ENCODE measurements at places on chromosomes 4 and X. TPM values are rescaled to one million over a fixed set of nuclear protein-coding genes. Genes with fewer than 3 reads are reported as not detected.

The CYBB gene
- total RNA-seq, result 3.6 TPM

The NDNF gene
- total RNA-seq, result 0.52 TPM

The HSPA4L gene
- 3.6 TPM for total RNA-seq

The PLXNA3 gene
- total RNA-seq, result 7.3 TPM

The HHIP gene
- 14.3 TPM for total RNA-seq

The ADH1A gene
- not detected for total RNA-seq

The HSFX1 gene
- 4.3 TPM for total RNA-seq

The BEX1 gene
- 41.5 TPM for total RNA-seq

The KDR gene
- total RNA-seq, result 12.9 TPM

GRCh38 chr4:188439641-188440311, 300.5 kb downstream of the TRIML1 start:
- no peaks in the 10 kb centered on the region for H3K4me1 ChIP-seq
- peak; percentile 56 for DNase-seq
- no peak overlapping the region for H3K27ac ChIP-seq
- H3K4me3 ChIP-seq, result no peak overlapping the region

- H3K27me3 ChIP-seq, result no peaks in the 10 kb centered on the region
- H3K36me3 ChIP-seq, result peaks cover 26% of the 10 kb centered on the region
- H3K4me1 ChIP-seq, result peaks cover 4% of the 10 kb centered on the region
- H3K27ac ChIP-seq, result no peak overlapping the region
These were observed 19.3 kb upstream of the ADD1 start for GRCh38 chr4:2824329-2824835.

GRCh38 chr4:7239101-7239820, 46.9 kb downstream of the SORCS2 start:
- H3K36me3 ChIP-seq, result no peaks in the 10 kb centered on the region
- H3K27me3 ChIP-seq, result no peaks in the 10 kb centered on the region
- H3K27ac ChIP-seq, result no peak overlapping the region
- no peak for DNase-seq

DNA sequence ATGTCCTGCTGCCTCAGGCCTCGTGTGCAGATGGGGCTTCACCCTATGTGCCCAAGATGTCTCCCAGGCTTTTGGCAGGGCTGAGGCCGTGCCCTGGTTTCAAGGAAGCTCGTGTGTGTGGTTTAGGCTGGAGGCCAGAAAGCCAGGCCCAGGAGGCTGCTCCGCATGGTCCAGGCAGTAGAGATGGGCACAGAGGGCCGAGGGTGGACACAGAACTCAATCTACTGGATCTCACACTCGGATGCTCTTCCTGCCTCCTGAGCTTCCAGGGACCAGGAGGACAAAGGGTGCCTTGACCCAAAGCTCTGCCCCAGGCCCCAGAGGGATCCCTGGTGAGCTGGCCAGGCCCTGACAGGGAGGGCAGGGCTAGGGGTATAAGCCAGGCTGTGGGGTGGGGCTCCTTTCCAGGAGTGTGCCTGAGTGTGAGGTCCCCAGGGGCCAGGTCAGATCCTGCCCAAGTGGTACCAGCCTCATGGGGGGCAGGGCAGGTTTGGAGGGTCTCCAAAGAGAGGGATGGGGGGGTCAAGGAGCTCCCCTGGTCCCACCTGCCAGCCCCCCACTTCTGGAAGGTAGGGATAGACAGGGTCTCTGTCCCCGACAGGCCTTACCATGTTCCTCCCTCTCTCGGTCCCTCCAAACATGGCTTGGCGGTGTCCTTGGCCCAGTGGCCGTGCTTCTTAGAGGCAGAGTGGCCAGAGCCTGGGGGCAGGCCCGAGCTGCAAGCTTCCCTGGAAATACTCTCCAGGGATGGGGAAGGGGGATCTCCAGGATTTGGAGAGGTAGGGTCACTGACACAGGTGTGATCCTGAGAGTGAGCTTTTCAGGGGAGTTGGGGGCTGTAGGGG, 23.8 kb downstream of the HTRA3 start:
- H3K4me1 ChIP-seq, result no peaks in the 10 kb centered on the region
- no peak for DNase-seq
- no peak overlapping the region for H3K27ac ChIP-seq
- no peaks in the 10 kb centered on the region for H3K36me3 ChIP-seq
- H3K27me3 ChIP-seq, result no peaks in the 10 kb centered on the region

DNA sequence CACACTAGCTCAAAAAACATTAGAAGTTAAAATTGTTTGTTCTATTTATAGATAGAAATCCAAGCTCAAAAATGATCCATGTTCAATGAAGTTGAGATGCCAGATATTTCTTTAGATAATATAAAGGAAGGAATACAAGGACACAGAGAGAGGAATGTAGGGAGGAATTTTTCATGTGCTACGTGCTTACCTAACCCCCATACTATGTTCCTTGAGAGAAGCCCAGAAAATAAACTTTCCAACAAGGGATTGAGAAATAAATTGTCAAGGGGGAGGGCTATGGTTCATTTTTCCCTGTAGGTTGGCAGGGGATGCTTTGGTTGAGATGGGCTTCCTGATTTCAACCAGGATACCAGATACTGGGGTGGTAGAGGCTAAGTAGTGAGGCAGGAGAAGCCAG, 15.6 kb upstream of the ADH5 start:
- DNase-seq, result no peak
- no peak overlapping the region for H3K27ac ChIP-seq
- no peaks in the 10 kb centered on the region for H3K36me3 ChIP-seq
- H3K27me3 ChIP-seq, result no peaks in the 10 kb centered on the region
- H3K4me1 ChIP-seq, result peaks cover 4% of the 10 kb centered on the region

DNA sequence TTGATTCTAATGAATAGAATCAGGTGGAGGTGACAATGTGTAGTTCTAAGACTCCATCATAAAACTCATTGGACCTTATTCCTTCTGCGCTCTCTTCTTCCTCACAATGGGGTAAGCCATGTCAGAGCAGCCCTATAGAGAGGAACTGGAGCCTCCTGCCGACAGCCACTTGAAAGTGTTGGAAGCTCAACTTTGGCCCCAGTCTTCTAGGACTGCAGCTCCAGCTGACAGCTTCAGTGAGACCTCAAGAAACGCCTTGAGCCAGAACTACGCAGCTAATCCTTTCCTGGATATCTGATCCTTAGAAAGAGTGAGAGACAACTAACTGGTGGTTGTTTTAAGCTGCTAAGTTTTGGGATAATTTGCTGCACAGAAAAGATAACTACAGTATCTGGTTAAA, 22.1 kb upstream of the ADH7 start:
- no peaks in the 10 kb centered on the region for H3K27me3 ChIP-seq
- H3K36me3 ChIP-seq, result no peaks in the 10 kb centered on the region
- no peaks in the 10 kb centered on the region for H3K4me1 ChIP-seq

DNA sequence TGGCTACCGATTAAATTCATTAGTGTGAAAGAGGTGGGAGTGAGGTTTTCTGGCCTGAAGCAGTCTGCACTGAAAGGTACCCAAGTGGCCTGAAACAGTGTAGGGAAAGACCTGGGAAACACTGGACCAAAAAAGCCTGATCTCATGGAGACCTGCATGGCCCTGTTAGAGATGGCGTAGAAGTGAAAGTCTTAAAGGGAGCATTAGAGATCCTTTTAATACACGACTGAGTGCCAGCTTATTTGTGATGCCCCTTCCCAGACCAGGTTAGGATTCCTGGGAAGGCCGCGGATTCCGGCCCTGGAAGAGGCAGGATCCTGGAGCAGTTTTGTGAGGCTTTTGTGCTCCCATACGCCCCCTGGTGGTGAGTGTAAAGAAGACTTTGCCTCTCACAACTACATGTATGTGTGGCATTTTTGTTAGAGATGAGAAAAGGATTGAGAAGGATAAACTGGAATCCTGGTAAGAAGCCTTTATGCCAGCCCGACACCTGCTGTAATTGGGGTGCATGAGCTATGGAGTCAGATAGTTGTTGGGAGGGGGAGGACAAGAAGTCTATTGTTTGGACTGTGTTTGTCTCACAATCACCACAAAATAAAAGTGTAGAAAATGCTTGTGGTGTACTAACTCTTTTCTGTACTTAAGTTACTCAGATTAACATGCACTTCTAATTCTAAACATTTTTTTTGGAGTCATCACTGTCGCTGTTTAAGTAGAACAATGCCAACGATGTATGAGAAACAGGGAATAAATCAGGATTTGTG, 54.0 kb downstream of the JADE1 start:
- H3K27me3 ChIP-seq, result no peaks in the 10 kb centered on the region
- peaks cover 24% of the 10 kb centered on the region for H3K36me3 ChIP-seq
- H3K4me1 ChIP-seq, result peaks cover 24% of the 10 kb centered on the region
- peak; percentile 84 for DNase-seq
- H3K27ac ChIP-seq, result peak overlapping the region; percentile 3

DNA sequence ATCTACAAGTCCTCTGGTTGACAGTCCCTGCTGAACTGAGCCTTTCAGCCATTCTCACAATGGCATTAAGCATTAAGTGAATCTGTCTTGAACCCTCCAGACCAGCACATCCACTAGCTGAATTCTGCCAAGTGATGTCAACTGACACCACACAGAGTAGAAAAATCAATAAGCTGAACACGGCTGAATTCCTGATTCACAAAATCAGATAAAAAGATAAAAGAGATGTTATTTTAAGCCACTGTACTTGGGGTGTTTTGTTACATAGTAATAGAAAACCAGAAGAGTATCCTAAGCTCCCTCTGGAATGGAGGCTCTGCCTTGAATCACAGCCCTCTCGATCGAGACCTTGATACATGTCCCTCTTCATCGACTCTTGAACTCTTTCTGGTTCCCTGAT, 336.5 kb downstream of the DMD start:
- no peaks in the 10 kb centered on the region for H3K36me3 ChIP-seq
- no peaks in the 10 kb centered on the region for H3K27me3 ChIP-seq
- H3K4me3 ChIP-seq, result no peak overlapping the region

DNA sequence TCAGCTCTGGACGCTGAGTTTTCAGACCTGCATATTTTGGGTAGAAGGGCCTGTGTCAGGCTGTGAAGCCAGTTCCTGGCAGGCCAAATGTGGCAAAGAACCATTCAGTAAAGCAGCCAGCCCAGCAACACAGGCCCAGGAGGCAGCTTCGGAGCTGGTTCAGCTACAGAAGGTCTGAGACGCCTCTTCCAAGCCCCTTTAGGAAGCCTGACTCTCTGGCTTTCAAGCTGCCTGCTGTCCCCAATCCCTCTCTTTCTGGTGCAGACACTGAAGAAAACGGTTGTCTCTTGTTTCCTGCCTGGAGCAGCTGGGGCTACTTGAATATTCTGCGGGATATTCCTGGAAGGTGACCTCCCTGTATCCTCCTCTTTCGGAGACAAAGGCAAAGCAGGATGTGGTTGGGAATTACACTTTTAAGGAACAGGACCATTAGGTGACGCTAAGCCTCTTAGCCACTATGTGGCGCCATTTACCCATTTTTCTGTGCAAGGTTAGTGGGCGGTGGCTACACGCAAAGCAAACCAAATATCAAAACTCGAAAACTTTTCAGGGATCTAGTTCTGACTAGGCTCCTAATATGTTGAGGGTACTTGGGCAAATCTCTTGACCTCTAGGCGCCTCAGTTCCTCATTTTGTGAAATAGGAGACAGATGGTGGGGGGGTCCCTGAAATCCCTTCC, 47.2 kb upstream of the LAS1L start:
- H3K36me3 ChIP-seq, result no peaks in the 10 kb centered on the region
- no peak overlapping the region for H3K27ac ChIP-seq
- H3K4me1 ChIP-seq, result no peaks in the 10 kb centered on the region
- peak; percentile 73 for DNase-seq
- no peak overlapping the region for H3K4me3 ChIP-seq
- H3K27me3 ChIP-seq, result no peaks in the 10 kb centered on the region

GRCh38 chr4:7182616-7183015, 9.7 kb upstream of the SORCS2 start:
- no peaks in the 10 kb centered on the region for H3K36me3 ChIP-seq
- no peak overlapping the region for H3K4me3 ChIP-seq
- no peak for DNase-seq
- no peaks in the 10 kb centered on the region for H3K4me1 ChIP-seq
- H3K27ac ChIP-seq, result no peak overlapping the region

DNA sequence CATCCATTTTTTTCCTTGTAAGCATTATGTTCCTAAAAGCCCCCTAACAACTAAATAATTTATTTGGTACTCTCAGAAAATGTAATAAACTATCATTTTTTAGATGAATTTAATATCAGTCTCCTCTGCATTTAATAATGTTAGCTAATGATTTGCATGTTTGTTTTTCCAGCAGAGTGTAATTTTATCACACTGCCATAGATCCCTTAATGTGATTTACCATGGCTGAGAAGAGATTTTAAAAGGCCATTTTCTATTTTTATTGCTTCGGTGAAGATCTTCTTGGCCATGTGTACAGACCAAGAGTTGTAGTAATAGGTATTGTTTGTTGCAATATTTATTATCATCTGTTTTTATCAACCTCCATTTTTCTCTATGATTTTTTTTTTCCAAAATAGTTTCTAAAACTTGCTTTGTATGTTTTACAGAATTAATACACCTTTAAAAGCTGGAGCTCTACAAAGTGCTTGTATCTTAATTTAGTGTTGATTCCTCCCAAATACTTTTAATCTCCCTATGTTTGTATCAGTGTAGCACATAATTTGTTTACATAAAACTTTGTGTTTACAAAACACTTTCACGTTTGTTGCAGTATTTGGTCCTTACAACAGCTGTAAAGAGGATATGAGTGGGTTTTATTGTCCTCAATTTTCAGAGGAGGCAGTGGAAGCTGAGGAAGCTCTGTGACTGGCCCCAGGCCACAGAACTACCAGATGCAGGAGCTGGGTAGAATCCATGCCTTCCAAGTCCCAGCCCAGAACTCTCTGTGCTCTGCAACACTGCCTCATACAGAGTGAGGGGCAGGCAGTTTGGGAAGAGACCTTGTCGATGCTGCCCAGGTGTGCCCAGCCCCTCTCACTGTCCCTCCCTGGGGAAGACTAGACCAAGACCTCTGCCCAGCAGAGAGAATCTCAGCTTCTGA, 58.1 kb downstream of the FAM114A1 start:
- H3K36me3 ChIP-seq, result peaks cover 3% of the 10 kb centered on the region
- H3K4me3 ChIP-seq, result no peak overlapping the region

DNA sequence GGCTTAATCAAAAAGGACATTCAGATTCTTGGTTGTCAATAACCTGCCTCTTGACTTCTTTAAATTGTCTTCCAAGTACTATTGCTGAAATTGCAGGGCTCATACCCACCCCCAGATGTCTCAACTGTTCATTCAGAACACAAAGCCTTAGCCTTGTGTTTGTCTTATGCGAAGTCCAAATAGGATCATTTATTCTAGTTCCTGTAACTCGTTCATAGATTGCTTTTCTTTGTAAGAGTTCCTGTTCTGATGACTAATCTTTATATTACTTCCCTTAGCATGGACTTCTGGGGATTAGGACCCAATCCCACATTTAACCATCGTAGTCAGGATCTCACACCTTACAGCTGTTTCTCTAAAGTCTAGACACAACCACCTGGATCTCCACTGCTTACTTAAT, 226.0 kb downstream of the VEGFC start:
- H3K4me1 ChIP-seq, result no peaks in the 10 kb centered on the region
- no peak overlapping the region for H3K27ac ChIP-seq
- H3K27me3 ChIP-seq, result no peaks in the 10 kb centered on the region
- DNase-seq, result no peak
- H3K4me3 ChIP-seq, result no peak overlapping the region

- H3K27me3 ChIP-seq, result peaks cover 8% of the 10 kb centered on the region
- no peak for DNase-seq
- H3K4me3 ChIP-seq, result no peak overlapping the region
- no peak overlapping the region for H3K27ac ChIP-seq
These were observed 12.7 kb upstream of the HPF1 start for GRCh38 chr4:169770416-169770815.
